ENCODE measurements at places on chromosomes 11 and 22. TPM values are rescaled to one million over a fixed set of nuclear protein-coding genes. Genes with fewer than 3 reads are reported as not detected.

Gene LAYN
- 15.8 TPM for total RNA-seq

Gene OR2AG1
- total RNA-seq, result not detected

Gene MRGPRF
- total RNA-seq, result not detected

GRCh38 chr22:30318799-30319419, 7.8 kb downstream of the TBC1D10A start:
- H3K27me3 ChIP-seq, result no peaks in the 10 kb centered on the region
- H3K27ac ChIP-seq, result peak overlapping the region; percentile 25
- H3K4me1 ChIP-seq, result peaks cover 99% of the 10 kb centered on the region
- H3K36me3 ChIP-seq, result peaks cover 28% of the 10 kb centered on the region
- H3K4me3 ChIP-seq, result no peak overlapping the region

GRCh38 chr11:109422870-109423465, 978 bp downstream of the C11orf87 start:
- no peak overlapping the region for H3K27ac ChIP-seq
- no peaks in the 10 kb centered on the region for H3K4me1 ChIP-seq

DNA sequence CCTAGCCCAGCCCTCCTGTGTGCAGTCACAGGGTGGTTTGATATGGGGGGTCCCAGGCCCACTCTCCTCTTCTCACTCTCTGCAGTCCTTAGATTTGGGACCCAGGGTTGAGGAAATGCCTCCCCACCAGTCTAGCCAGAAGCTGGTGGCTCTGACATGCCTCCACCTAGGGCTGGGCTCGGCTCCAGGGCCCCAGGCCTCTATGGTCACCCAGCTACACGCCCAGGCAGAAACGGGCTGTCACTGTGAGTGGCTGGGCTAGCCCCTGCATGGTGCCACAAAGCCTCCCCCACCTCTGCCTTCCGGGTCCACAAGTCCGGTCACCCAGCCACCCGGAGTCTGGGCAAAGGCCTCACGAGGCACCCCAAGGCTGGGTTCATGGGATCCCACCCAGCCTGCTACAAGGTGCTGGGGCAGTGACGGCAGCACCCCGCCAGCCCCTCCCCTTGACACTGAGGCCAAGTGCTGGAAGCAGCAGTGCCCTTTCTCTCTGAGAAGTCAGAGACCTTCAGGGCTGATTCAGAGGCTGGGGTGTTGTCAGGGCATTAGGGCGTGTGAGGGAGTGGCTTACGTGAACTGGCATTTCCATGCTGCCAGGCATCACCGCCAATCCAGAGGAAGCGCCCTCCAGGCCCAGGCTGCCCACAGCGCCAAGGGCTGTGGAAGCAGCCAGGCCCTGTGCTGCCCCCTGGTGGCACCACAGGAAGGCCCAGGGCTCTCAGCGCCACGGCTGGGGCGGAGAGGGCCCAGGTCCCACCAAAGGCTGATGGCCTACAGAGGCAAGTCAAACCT, 638 bp upstream of the PITPNM1 start:
- H3K27ac ChIP-seq, result peak overlapping the region; percentile 98
- peak; percentile 92 for DNase-seq
- peaks cover 49% of the 10 kb centered on the region for H3K4me1 ChIP-seq
- peaks cover 17% of the 10 kb centered on the region for H3K36me3 ChIP-seq
- peaks cover 3% of the 10 kb centered on the region for H3K27me3 ChIP-seq

DNA sequence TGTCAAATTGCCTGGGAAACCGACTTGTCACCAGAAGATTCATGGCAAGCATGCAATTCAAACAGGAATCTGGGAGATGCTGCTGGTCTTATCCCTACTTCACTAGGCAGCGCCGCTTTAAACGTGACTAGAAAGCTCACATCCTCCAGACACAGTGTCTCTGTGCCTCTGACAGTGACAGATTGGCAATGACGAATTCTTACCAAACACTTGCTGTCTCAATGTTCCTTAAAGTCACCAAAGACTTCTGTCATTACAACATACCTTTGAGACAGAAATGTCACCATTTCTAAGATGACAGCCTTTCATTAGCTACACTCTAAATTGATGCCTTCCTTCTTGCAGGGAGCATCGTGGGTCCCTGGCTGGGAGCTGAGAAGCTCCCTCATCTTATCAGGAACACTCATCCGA, 197.8 kb downstream of the CWF19L2 start:
- H3K36me3 ChIP-seq, result no peaks in the 10 kb centered on the region
- H3K4me1 ChIP-seq, result no peaks in the 10 kb centered on the region
- no peaks in the 10 kb centered on the region for H3K27me3 ChIP-seq
- no peak overlapping the region for H3K27ac ChIP-seq
- no peak overlapping the region for H3K4me3 ChIP-seq
- no peak for DNase-seq

Gene PAFAH1B2
- 43.3 TPM for total RNA-seq

DNA sequence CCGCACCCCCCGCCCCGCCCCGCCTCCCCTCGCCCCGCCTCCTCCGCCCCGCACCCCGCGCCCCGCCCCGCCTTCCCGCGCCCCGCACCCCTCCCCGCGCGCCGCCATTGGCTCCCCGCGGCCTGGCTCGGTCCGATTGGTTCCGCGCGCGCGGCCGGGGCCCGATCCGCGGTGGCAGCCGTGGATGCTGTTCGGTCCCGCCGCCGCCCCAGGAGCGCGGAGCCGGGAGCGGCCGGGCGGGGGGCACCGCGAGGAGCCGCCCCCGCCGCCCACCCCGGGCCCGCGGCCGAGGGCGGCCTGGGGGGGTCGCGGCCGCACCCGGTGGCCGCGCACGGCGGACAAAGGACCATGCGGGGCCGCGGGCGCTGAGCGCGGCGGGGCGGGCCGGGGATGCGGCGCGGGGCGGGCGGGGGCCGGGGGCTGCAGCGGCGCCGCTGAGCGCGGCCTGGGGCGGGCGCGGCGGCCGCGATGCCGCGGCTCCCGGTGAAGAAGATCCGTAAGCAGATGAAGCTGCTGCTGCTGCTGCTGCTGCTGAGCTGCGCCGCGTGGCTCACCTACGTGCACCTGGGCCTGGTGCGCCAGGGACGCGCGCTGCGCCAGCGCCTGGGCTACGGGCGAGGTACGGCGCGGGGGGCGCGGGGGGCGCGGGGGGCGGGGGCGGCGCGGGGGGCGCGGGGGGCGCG, at the start of gene B4GALNT4:
Gene B4GALNT4 (plus strand): TSS at position 164 of the 683 bp plus-strand sequence. CDS start 305 bp downstream, at position 469.
- no peak within 1 kb of the TSS for H3K27ac ChIP-seq
- peaks cover 11% of the 10 kb centered on the region for H3K27me3 ChIP-seq
- no peak for DNase-seq
- no peaks in the 10 kb centered on the region for H3K36me3 ChIP-seq
- peaks cover 10% of the 10 kb centered on the region for H3K4me1 ChIP-seq

GRCh38 chr11:124586238-124586860, 16.6 kb downstream of the OR8A1 start:
- peak; percentile 51 for DNase-seq
- peaks cover 8% of the 10 kb centered on the region for H3K27me3 ChIP-seq
- H3K27ac ChIP-seq, result no peak overlapping the region
- no peaks in the 10 kb centered on the region for H3K36me3 ChIP-seq
- H3K4me3 ChIP-seq, result no peak overlapping the region
- H3K4me1 ChIP-seq, result no peaks in the 10 kb centered on the region

Gene MCM5
- 59.7 TPM for total RNA-seq

- H3K4me3 ChIP-seq, result no peak overlapping the region
- H3K4me1 ChIP-seq, result no peaks in the 10 kb centered on the region
- H3K36me3 ChIP-seq, result no peaks in the 10 kb centered on the region
- no peak overlapping the region for H3K27ac ChIP-seq
- no peak for DNase-seq
Measured at GRCh38 chr22:46381731-46382130, 46.2 kb downstream of the TRMU start.

DNA sequence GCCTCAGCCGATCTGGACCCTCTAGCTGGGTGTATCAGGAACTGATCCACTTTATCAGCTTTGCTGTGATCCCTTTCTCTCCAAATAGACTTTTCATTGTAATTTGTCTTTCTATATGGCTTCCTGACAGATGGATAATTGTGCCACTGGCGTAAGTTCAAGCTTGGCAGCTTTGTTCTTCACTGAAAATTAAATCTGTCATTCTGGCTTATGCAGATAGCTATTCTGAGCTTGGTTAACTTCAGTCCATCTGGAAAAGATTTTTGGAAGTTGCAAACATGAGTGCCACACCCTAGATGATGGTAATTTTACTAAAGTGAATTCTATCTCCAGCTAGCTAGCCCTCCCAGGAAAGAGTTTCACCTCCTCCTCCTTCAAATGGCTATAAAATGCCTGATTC, 8.1 kb downstream of the OR5A2 start:
- H3K36me3 ChIP-seq, result no peaks in the 10 kb centered on the region
- H3K4me1 ChIP-seq, result no peaks in the 10 kb centered on the region
- no peak for DNase-seq
- H3K27me3 ChIP-seq, result peaks cover 6% of the 10 kb centered on the region
- H3K4me3 ChIP-seq, result no peak overlapping the region

- no peaks in the 10 kb centered on the region for H3K36me3 ChIP-seq
- DNase-seq, result no peak
- no peaks in the 10 kb centered on the region for H3K27me3 ChIP-seq
- no peak overlapping the region for H3K27ac ChIP-seq
Measured at GRCh38 chr11:59195586-59195985, 17.1 kb downstream of the MPEG1 start.

Gene NECTIN1
- 2.3 TPM for total RNA-seq
